ENCODE measurements at places on chromosomes 1 and 21.
A peak's percentile ranks its signal among the peaks of the same experiment; 100 is the strongest.

DNA sequence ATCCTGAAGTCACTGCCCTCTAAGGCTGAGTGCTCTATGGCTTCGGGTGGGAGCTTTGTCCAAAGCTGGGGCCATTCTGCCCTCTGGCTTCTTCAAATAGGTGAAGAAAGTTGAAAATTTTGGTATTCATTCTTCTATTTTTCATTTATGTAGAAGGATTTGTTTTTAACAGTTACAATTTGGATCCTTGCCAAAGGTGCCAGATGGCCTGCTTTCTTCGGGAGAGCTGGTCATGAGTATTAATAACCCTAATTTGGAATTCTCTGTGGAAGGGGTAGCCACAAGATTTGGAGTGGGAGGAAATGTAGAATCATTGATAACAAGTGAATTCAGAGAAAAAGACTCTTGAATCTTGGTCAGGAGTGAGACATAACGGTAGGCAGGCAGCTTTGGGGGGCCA is 370.4 kb upstream of the ST6GALNAC5 start:
- DNase-seq, result no peak

DNA sequence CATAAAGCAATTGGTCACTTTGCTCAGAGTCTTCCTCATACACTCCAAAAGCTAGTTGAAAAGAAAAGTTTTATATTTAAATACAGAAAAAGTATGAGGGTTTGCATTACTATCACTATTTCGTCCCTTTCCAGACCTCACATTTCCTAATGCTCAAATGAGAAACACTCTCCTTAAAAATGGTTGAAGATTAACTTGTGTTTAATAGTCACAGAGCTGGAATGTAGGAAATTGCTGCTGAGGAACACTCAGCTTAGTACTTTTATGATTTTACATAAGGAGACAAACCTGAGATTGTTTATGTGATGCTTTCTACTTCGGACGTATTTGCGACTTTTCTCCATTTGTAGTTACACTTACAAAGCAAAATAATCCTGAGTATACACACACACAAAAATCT is 39.8 kb downstream of the MYSM1 start:
- no peak for DNase-seq

DNA sequence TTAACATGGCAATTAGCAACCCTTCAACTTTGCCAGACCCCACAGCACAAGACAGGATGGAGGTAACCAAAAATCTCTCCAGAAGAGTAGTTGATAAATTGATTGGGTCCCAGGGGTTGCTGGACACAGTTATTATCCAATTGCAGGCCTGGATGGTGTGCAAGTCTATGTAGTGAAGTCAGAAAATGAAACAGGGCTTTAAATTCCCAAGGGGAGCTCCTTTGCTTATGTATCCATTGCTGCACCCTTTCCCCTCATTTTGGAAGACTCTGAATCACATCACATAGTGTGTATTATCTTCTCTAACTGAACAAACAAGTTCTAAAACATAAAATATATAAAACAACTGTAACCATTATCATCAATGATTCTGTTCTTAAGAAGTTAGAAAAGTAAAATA is 550.2 kb downstream of the LMO4 start:
- DNase-seq, result no peak

- DNase-seq, result no peak
Observed at GRCh38 chr1:31482482-31483011, 69.5 kb downstream of the SERINC2 start.

DNA sequence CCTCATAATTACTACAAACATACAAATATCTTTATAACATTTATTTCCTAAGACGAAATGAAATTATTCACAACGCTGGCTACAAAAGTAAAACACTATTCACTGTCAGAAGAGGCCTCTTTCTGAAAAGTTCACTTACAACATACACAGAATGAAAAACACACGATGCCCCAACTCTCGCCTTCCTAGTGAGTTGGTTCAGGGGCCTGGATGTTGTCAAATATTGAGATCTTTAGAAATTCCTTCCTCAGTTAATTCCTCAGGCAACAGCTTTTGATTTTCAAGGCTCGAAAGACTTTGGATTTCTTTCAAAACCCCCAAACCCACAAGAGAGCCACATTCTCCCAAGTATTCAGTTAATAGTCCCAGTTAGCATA is 14.2 kb upstream of the KCNE1 start:
- DNase-seq, result no peak

- DNase-seq, result no peak
Observed at GRCh38 chr1:97608272-97608671, 312.6 kb downstream of the DPYD start.

- DNase-seq, result no peak
Observed at GRCh38 chr1:59006289-59006658, 222.4 kb upstream of the JUN start.

DNA sequence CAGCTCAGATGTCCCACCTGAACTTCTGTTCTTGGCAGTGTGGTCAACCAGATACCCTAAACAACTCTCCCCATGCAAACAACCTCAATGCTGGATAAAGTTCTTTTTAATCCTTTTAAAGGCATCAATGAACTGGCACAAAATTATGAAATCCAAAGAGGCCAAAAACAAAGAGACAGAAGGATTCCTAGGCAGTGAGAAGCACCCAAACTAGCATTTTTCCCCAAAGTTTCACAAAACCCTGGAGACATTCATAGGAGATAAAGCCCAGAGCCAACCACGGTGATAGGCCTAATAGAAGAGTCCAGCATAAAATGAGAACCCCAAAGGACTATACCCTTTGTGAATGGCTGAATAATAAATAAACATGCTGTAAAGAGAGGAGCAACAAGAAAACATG is 50.7 kb downstream of the MATN1 start:
- DNase-seq, result no peak

GRCh38 chr1:225655509-225656258 is 2.8 kb upstream of the ENAH start:
- DNase-seq, result peak; percentile 97

DNA sequence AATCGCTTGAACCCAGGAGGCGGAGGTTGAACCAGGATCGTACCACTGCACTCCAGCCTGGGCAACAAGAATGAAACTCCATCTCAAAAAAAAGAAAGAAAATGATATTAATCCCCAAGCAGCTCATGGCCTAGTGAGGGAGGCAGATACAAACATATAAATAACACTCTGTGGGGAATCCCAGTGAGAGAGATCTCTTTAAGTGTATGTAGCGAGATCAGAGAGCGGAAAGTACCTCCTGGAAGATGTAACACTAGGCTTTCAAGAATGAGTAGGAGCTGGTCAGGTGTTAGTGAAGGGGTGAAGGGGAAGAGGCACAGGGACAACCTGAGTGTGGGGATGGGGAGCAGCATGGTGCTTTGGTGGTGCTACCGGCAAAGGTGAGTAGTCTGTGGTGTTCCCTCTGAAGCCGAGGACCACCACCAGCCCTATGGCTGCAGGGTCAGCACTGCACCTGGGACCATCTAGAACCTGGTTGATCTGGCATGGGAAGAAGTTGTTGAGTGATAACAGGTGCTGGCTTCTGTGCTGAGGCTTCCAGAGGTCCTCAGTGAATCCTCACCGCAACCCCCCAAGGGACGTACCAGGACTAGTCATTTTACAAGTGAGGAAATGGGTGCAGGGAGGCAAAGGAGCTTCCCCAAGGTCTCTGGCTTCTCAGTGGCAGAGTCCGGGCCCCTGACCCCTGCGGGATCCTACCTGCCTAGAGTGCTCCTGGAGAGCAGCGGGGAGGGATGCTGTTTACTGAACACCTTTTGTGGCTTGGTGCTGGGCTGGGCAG is 367.6 kb upstream of the VAMP3 start:
- no peak for DNase-seq

DNA sequence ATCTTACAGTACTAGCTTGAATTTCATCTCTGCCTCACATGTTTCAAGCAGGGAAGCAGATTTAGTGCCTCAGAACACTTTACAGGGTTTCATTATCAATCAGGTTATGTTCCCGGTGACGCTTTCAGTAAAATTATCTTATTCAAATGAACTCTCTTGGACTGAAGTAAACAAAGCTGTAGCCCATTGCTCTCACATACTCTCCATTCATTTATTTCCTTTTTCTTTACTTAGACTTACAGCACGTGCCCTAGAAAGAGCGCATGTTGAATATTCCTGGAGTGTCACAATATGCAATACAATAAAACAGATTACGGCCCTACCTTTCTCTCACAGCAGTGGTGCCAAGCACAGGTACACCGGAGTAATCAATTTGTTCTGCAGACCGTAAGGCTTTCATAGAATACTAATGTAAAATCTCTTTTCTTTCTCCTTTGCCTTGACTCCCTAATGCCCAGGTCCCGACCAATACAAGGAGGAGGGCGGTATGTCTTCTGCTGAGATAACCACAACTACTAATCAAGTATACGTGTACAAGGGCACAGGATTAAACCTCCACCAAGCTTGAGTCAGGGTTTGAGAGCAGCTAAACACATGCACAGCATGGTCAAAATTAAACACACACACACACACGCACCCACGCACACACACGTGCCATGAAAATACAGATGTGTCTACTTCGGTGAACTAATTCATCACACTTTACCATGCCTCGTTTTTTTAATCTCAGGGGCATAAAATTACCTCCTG is 62.8 kb downstream of the NRIP1 start:
- DNase-seq, result no peak

DNA sequence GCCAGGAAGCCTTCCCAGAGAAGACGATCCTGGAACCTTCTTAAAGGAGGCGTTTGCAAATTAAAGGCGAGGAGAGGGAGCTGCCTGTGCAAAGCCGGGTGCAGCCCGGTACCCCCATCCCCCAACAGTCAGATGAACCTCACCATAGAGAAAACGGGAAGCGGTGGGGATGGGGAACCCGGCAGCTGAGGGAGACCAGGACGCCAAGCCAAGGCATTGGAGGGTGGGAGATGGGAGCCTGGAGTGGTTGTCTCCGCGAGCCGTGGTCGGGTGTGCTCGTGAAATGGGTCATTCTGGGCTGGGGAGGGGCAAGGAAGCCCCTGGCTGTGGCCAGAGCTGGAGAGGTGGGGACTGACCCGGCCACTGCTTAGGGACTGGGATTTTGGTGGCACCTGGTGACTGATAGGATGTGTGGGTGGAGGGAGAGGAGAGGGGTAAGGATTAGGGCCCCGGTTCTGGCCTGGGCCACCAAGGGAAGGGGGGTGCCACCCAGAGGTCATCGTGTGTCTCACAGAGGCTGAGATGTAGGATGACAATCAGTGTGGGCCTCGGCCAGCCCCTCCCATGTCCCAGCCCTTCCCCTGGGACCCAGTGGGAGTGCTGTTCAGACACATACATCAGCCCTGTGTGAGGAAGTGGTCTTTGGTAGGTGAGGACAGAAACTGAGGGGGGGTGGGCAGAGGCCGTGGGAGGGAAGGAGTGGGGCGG is 676 bp upstream of the PADI2 start:
- no peak for DNase-seq

GRCh38 chr1:239719642-239720258 is 333.4 kb downstream of the CHRM3 start:
- no peak for DNase-seq

- no peak for DNase-seq
Observed at GRCh38 chr1:200346700-200347099, 63.1 kb downstream of the ZNF281 start.

GRCh38 chr1:89842567-89843272 is 21.9 kb downstream of the LRRC8D start:
- no peak for DNase-seq

DNA sequence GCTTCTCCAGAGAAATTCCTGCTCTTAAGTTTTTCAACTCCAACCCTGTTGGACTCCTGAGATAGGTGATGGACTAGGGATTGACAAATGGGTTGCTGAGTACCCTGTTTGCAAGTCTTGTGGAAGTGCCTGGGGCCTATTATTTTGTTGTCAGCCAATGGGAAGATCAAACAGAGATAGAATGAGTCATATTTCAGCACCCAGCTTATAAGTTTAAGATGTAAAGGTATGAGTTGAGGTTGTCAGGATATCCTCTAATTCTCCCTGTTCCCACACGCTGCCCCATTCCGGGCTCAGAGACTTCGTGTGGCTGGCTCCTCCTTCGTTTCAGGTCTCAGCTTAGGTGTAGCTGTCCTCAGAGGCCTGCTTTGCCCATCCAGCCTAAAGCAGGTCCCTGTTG is 91.8 kb downstream of the CENPF start:
- DNase-seq, result no peak

GRCh38 chr1:38745476-38746401 is 113.8 kb downstream of the RRAGC start:
- no peak for DNase-seq

GRCh38 chr1:163410073-163410999 is 88.6 kb downstream of the NUF2 start:
- peak; percentile 23 for DNase-seq

GRCh38 chr1:204045430-204045829 is 27.5 kb upstream of the SOX13 start:
- DNase-seq, result no peak

DNA sequence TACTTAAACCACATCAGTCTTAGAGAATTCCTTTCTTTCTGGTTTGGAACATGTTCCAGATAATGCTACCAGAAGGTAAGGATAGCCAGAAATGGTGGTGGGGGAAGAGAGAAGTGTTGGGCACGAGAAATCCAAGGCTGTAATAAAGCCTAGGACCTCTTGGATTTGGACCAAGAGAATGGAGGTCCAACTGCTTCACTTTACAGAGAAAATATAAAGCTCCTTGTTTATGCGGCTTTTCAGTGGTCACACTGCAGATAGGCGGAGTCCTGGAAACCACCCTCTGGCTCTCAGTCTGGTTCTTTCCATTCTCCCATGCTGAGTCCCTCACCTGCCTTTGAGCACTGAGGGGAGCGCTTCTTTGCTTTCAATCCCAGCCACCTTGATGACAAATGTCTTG is 87.8 kb downstream of the ADCY10 start:
- no peak for DNase-seq

GRCh38 chr21:35730325-35730724 is 330.0 kb downstream of the SETD4 start:
- no peak for DNase-seq

GRCh38 chr21:42562816-42563215 is 49.2 kb downstream of the SLC37A1 start:
- no peak for DNase-seq

GRCh38 chr1:41097105-41097504 is 75.6 kb upstream of the SLFNL1 start:
- DNase-seq, result no peak

GRCh38 chr1:114080511-114081436 is 72.9 kb downstream of the SYT6 start:
- DNase-seq, result no peak

DNA sequence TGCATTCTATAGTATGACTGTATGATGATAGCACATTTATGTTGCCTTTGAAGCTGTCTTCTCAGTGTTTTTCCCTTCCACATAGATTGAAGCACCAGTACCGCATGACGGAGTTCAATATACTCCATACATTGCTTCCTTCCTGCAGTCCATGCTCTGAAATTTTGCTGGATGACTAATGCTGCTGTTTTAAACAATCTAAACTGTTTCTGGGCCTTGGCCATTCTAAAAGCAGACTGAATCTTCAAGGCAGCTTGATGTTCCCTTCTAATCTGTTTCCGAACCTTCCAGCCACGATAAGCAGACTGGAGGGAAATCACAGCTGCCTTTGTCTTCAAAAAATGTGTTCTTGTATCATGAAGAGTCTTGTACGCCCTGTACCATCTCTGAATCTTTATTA is 36.2 kb upstream of the F13B start:
- peak; percentile 37 for DNase-seq

DNA sequence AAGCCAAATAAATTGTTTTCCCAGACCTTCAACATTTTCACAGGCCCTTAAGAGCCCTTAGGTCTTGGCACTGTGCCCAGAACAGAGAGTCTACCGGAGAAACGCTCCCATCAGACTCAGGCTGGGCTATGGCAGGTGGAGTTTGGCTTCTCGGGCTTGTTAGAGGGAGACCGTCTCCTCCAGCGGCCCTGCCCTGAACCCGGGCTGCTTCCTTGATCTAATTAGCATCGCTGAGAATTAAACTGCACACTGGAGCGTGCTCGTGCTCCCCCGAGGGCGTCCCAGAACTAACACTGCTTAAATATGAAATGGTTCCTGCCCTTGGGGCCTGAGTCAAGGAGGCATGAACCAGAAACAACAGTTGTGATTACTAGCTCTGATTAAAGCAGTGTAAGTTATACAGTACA is 634.4 kb downstream of the MATN1 start:
- DNase-seq, result no peak

Measured in non-pigmented ciliary epithelial cell (primary cell).